ENCODE measurements at places on chromosomes 2 and 18.

- no peak for DNase-seq
These were observed 129.3 kb downstream of the ZNF236 start for GRCh38 chr18:76951456-76952247.

DNA sequence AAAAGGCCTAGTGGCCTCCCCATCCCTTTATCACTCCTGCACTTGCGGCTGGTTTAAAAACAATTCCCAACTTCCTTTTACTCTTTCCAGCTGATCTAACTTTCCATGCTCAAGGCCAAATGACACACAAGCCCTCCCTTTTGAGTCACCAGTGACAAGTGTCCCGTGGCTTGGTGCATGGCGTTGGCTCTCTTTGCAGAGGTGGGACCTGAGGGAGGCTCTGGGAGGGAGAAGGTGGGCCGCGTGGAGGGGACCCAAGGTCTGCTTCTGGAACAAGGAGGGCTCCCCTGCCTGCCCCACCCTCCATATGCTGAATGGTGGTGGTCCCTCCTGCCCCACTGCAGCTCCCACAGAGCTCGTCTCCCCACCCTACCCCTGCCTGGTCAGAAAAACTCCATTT is 30.8 kb upstream of the HPCAL1 start:
- no peak for DNase-seq

- DNase-seq = no peak
These were observed 1124.9 kb upstream of the ZEB2 start for GRCh38 chr2:145644820-145645302.

GRCh38 chr2:206790311-206790935 is 25.0 kb downstream of the FASTKD2 start:
- no peak for DNase-seq

DNA sequence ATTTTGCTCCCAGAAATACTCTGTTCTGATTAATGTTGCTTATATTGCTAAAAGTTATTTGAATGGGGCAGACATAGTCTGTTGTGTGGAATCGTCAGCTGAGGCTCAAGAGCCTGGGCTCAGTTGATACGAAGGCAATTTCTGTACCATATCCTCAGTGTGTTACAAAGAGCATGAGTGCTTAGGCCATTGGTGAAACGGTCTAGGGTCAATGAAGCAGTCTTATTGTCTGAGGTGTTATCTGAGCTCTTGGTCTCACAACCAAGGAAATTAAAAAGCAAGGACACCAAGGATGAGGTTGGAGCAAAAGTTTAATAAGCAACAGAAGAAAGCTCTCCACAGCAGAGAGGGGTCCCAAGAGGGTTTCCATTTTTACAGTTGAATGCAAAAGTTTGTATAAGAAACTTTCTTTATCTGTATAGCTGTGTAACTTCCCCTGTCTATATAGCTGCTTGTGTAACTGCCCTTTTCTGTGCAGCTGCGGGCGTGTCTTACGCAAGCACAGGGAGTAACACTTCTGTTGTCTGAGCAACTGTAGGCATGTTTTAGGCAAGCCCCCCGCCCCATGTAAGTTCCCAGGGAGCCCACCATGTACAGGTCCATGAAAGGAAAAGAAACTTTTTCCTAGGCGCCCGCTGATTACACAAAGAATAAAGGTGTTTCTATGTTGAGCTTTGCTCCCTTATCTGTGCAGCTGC is 40.6 kb upstream of the DSC1 start:
- no peak for DNase-seq

- DNase-seq = no peak
These were observed 52.3 kb downstream of the ARHGAP28 start for GRCh38 chr18:6781796-6782195.

GRCh38 chr2:42764901-42765300 is 966 bp upstream of the OXER1 start:
- no peak for DNase-seq

DNA sequence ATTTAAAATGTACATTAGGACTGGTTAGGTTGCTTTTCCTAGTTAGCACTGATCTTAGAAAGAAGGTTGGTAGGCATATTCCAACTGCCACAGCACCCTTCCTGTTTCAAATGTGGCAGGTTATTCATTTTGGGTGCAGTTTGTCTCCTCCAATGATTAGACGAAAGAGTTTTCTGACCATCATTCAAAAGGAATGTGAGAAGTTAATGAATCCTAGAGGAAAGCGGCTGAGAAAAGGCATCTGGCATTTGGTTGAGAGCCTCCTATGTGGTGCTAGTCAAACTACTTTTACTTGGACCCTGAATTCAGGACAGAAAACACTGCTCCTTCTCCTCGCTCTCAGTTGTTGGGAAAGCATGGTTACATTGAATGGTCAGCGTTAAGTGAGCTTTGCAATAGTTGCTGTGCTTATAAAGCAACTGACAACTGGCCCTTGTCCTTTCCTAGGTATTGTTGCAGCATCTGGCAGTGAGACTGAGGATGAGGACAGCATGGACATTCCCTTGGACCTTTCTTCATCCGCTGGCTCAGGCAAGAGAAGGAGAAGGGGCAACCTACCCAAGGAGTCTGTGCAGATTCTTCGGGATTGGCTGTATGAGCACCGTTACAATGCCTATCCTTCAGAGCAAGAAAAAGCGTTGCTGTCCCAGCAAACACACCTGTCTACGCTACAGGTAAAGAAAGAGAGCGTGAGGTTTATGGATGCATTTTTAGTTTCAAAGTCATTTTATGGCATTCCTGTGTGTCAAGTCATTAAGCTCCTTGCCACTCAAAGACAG is 6.1 kb downstream of the TGIF1 start:
- DNase-seq = no peak

DNA sequence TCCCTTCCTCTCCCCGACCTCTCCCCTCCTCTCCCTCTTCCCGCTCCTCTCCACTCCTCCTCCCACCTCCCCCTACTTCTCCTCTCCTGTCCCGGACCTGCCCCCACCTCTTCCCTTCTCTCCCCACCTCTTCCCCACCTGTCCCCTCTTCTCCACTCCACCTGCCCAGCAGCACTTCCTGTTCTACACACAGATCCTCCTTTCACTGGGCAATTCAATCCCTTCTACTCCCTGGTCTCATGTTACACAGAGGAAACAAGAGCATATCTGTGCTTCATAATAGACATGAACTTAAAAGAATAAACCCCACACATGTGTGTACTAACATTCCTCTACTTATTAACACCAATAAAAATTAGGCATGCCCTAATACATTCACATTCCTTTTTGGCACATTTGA is 34.8 kb downstream of the TIMM21 start:
- no peak for DNase-seq

DNA sequence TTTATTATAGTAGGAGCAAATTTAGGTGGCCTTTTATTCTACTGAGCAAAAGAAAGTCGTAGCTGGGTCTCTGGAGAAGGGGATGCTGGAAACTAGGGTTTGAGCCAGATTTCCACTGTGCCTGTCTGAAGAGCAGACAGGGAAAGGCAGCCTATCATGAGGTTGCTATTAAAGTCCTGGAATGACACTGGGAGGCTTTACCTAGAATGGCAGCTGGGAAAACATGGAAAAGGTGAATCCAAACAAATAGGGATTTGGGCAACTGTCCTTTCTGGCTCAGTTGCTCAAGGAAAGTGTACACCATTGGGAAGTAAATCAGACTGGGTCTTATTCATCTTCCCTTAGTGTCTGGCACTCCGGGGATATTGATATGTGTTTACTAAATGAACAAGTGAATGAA is 154.6 kb downstream of the MTX2 start:
- no peak for DNase-seq

GRCh38 chr2:38107738-38108410 is 31.9 kb upstream of the CYP1B1 start:
- DNase-seq = no peak

- DNase-seq = no peak
These were observed 30.5 kb downstream of the DNMT3A start for GRCh38 chr2:25310965-25311864.

- DNase-seq = no peak
These were observed 112.2 kb upstream of the EPAS1 start for GRCh38 chr2:46184794-46185583.

DNA sequence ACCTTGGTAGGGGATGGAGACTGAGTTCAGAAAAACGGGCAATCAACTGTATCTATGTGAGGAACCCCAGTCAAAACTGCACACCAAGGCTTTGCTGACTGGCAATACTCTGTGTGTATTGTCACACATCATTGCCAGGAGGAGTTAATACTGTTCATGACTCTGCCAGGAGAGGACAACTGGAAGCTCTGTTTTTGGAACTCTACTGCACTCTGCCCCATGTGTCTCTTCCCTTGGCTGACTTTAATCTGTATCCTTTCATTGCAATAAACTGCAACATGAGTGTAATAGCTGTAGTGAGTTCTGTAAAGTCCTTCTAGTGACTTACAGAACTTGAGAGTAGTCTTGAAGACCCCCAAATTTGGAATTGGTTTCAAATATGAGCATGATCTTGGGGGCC is 72.3 kb downstream of the FAM228A start:
- DNase-seq = no peak

DNA sequence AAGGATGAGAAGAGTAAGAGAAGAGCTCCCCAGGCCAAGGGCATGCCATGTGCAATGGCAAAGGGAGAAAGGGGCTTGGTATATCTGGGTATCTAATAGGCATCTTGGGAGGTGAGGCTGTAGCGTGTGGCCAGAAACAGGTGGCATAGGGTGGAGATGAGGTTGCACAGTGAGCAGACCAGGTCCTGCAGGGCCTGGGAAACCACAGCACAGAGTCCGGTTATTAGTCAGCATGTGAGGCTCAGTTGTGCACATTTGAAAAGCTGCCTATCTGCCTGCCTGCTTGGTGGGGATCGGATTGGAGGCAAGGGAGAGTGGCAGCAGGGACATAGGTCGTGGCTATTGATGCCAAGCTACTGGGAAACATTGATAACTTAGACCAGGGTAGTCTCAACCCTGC is 190.6 kb downstream of the TPGS2 start:
- no peak for DNase-seq

- DNase-seq = no peak
These were observed 92.0 kb upstream of the GULP1 start for GRCh38 chr2:188199716-188200128.

- DNase-seq = no peak
These were observed 44.3 kb downstream of the LPIN2 start for GRCh38 chr18:2968606-2969005.

GRCh38 chr18:58781627-58782194 is 83.0 kb upstream of the ZNF532 start:
- peak; percentile 73 for DNase-seq

DNA sequence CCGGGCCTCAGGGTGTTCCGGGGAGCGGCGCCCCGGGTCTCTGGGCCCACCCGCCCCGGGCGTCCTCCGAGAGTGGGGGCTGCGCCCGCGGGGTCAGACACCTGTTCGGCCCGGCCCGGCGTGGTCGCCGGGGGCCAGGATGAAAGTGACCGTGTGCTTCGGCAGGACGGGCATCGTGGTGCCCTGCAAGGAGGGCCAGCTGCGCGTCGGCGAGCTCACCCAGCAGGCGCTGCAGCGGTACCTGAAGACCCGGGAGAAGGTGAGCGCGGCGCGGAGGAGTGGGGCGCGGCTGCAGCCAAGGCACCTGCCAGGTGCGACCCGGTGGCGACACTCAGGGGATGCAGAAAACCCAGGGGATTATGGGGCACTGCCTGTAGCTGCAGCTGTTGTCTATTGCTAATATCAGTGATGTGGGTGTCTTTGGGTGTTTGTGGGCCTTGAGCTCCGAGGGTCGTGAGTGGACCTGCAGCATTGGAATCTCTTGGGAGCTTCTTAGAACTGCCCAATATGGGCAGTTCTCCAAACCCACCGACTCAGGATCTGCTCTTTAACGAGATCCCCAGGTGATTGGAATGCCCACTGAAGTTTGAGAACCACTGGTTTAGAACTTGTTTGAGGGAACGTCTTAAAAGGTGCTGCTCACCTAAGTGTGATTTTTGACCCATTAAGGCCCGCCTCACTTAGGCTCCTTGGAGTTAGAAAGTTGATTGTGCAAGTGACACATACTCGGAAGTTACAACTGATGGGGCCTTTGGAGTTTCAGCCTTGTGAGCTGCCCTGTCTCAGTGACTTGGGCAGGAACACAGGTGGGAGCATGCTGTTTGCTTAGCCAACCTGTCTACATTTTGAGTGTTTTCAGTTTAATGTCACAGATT is 823 bp downstream of the PARD3B start:
- peak; percentile 18 for DNase-seq

GRCh38 chr2:90209806-90210205 is 1518.3 kb downstream of the RPIA start:
- no peak for DNase-seq

DNA sequence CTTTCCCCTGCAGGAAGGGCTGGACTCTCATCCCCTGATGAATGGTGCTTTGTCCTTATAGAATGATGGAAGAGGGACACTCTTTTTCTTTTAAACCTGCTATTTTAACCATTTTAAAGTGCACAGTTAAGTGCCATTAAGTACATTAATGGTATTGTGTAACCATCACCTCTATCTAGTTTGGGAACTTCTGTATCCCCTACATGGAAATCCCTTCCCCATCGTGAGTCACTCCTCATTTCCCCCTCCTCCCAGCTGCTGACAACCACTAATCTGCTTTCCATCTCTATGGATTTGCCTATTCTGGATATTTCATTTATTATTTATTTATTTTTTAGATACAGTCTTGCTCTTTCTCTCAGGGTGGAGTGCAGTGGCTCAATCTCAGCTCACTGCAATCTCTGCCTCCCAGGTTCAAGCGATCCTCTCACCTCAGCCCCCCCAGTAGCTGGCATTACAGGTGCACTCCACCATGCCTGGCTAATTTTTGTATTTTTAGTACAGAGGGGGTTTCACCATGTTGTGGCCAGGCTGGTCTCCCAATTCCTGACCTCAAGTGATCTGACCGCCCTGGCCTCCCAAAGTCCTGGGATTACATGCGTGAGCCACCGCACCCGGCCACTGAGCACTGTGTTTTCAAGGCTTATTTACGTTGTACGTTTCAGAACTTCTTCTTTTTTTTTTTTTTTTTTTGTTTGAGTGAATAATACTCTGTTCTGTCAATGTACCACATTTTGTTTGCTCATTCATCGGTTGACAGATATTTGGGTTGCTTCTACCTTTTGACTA is 15.8 kb downstream of the DGKD start:
- DNase-seq = no peak

DNA sequence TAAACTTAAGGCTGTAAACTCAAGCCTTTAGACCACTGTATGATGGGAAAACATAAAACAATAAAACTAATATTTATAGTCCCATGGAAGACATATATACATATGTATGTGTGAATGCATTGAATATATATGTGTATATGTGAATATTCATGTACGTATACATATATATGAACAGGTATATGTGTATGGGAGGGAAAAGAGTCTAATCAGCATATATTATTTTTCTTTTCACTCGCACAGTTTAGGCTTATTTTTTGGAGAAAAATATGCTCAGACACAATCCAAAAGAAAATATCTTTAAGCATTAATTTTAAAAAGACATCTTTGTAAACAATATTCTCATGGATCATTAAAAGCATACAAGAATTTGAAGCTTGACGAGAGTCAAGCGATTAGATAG is 22.7 kb downstream of the COL4A4 start:
- no peak for DNase-seq
